HepG2 (cell line): ENCODE measurements at places on chromosomes 13 and 19. TPM values are rescaled to one million over a fixed set of nuclear protein-coding genes. Genes with fewer than 3 reads are reported as not detected.

GRCh38 chr13:113901642-113902041 lies 37.8 kb upstream of the GAS6 start:
- no peak overlapping the region for H3K27ac ChIP-seq
- no peak overlapping the region for H3K4me3 ChIP-seq
- no peaks in the 10 kb centered on the region for H3K4me1 ChIP-seq
- DNase-seq: no peak
- no peaks in the 10 kb centered on the region for H3K36me3 ChIP-seq

GRCh38 chr13:24865163-24865953 lies 101.4 kb downstream of the RNF17 start:
- H3K4me3 ChIP-seq: no peak overlapping the region
- no peak for DNase-seq
- peaks cover 2% of the 10 kb centered on the region; the same call in 1 of the 3 replicates for H3K27me3 ChIP-seq
- no peak overlapping the region for H3K27ac ChIP-seq
- peaks cover 6% of the 10 kb centered on the region; the same call in 1 of the 2 replicates for H3K4me1 ChIP-seq
- no peaks in the 10 kb centered on the region for H3K36me3 ChIP-seq

DNA sequence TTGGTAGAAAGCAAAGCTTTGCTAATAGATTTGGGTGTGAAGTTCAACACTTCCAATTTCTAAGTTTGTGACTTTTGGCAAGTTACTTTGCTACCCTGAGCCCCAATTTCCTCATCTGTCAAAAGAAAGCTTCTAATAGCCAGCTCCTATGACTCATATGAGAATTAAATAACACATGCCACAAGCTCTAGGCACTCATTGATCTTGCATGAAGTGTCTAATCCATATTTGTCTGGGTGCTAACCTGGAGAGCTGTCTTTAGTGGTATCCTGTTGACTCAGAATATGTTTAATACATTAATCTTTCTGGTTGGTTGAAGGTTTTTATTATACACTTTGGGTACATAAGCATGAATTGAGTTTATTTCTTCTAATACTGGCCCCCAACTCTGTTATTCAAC lies 188.8 kb downstream of the POSTN start:
- no peaks in the 10 kb centered on the region for H3K4me1 ChIP-seq
- no peaks in the 10 kb centered on the region for H3K36me3 ChIP-seq
- H3K27ac ChIP-seq: no peak overlapping the region
- no peak for DNase-seq
- H3K4me3 ChIP-seq: no peak overlapping the region

RASL11A gene
- total RNA-seq: 3.2 and 4.1 TPM in 2 replicates

DNA sequence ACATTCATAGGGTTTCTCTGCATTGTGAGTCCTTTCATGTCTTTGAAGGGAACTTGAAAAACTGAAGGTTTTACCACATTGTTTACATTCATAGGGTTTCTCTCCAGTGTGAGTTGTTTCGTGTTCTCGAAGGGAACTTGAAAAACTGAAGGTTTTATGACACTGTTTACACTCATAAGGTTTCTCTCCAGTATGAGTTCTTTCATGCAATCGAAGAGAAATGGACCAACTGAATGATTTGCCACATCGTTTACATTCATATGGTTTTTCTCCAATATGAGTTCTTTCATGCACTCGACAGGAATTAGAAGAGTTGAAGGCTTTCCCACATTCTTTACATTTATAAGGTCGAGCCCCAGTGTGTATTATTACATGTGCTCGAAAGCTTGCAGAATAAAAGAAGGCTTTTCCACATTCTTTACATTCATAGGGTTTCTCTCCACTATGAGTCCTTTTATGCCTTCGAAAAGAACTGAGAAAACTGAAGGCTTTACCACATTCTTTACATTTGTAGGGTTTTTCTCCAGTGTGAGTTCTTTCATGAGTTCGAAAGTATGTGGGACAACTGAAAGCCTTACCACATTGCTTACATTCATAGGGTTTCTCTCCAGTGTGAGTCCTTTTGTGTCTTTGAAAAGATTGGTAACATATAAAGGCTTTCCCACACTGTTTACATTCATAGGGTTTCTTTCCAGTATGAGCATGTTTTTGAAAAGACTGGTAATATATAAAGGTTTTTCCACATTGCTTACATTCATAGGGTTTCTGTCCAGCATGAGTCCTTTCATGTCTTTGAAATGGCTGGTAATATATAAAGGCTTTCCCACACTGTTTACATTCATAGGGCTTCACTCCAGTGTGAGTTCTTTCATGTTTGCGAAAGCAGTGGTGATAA lies 20.7 kb downstream of the ZNF14 start:
- H3K4me3 ChIP-seq: no peak overlapping the region
- no peak for DNase-seq
- peaks cover 39% of the 10 kb centered on the region for H3K36me3 ChIP-seq
- H3K27ac ChIP-seq: no peak overlapping the region

DNA sequence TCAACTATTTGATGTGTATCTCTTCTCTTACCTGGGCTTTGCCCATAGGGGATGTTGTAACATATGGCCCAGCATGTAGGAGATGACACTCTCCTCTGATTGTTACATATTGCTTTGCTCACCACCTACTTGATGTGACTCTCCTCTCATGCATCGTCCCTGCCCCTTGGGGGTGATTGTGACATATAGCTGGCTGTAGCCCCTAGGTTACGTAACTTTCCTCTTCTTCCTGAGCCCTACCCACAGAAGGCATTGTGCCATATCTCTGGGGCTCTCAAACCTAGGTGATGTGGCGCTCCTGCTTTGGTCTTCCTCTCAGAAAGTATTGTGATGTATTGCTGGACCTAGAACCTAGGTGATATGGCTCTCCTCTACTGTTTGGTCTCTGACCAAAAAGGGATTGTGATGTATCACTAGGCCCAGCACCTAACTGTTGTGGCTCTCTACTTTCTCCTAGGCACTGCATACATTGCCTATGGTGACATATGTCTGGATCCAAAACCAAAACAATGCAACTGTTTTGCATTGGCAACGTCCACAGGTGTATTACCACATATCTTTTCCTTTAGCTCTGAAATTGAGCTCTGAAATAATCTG lies 71.9 kb upstream of the ZNF724 start:
- no peak overlapping the region for H3K4me3 ChIP-seq
- H3K27me3 ChIP-seq: no peaks in the 10 kb centered on the region
- H3K36me3 ChIP-seq: no peaks in the 10 kb centered on the region
- H3K4me1 ChIP-seq: no peaks in the 10 kb centered on the region
- no peak for DNase-seq

GRCh38 chr13:33798023-33798422 lies 19.9 kb upstream of the RFC3 start:
- peaks cover 13% of the 10 kb centered on the region for H3K4me1 ChIP-seq
- no peak overlapping the region for H3K27ac ChIP-seq
- no peak overlapping the region for H3K4me3 ChIP-seq
- H3K27me3 ChIP-seq: no peaks in the 10 kb centered on the region

FAM216B gene
- not detected in 2 replicates for total RNA-seq

DNA sequence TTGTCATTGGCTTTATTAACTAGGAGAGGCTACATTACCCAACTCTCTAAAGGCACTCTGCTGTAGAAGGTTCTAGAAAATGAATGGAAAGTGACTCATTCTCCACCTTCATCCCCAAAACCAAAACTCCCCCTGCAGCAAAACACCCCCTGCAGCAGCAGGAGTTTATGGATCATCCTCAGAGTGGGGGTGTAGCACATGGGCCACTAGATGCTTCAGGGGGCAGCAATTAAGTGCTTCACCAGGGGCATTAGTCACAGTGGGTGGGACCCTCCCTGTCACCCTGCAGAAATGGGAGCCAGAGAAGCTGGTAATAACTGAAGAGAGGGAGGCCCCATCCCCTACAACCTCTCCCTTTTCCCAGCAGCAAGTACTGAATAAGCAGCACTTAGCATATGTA lies 64.5 kb upstream of the MED4 start:
- H3K4me3 ChIP-seq: no peak overlapping the region
- no peak for DNase-seq
- no peaks in the 10 kb centered on the region for H3K36me3 ChIP-seq
- H3K27me3 ChIP-seq: no peaks in the 10 kb centered on the region
- peaks cover 30% of the 10 kb centered on the region for H3K4me1 ChIP-seq

NOP53 gene
- total RNA-seq: 44.2 and 53.9 TPM in 2 replicates

- H3K4me1 ChIP-seq: peaks cover 21% of the 10 kb centered on the region
- H3K27me3 ChIP-seq: no peaks in the 10 kb centered on the region
- H3K27ac ChIP-seq: no peak overlapping the region
- no peak for DNase-seq
- no peaks in the 10 kb centered on the region for H3K36me3 ChIP-seq
- H3K4me3 ChIP-seq: no peak overlapping the region
Measured at GRCh38 chr13:33686772-33687480, 131.0 kb upstream of the RFC3 start.

GRCh38 chr19:27925202-27925601 lies 1287.7 kb downstream of the UQCRFS1 start:
- H3K4me3 ChIP-seq: no peak overlapping the region
- H3K36me3 ChIP-seq: no peaks in the 10 kb centered on the region
- no peaks in the 10 kb centered on the region for H3K4me1 ChIP-seq
- no peak overlapping the region for H3K27ac ChIP-seq
- no peak for DNase-seq
- H3K27me3 ChIP-seq: no peaks in the 10 kb centered on the region

DNA sequence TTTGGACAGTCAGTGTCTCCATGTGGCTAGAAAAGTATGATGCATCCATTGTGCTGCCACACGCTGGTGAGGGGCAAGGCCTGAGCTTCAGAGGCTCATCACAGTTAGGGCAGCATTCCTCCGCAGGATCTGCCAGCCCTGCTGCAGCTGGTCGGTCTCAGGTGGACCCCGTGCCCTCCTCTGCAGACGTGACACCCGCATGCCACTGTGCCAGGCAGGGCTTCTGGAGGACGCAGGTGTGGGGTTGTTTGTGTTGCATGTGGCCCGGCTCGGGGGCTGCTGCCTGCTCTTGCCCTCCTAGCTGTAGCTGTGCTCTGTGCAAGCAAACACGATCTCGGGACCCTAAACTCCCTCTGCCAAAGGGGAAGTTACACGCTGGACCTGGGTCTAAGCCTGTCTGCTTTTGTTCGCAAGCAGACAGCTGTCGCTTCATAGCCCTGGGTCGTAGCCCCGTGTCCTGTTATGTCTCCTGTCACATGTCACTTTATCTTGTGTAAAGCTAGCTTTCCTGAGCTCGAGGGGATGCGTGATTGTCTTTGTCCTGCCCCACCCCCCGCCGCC lies 45.3 kb downstream of the SLC7A9 start:
- no peaks in the 10 kb centered on the region for H3K27me3 ChIP-seq
- no peaks in the 10 kb centered on the region for H3K36me3 ChIP-seq
- H3K4me3 ChIP-seq: no peak overlapping the region
- H3K27ac ChIP-seq: no peak overlapping the region
- peaks cover 17% of the 10 kb centered on the region for H3K4me1 ChIP-seq

- H3K4me1 ChIP-seq: peaks cover 25% of the 10 kb centered on the region
- no peak overlapping the region for H3K27ac ChIP-seq
- no peak for DNase-seq
- no peak overlapping the region for H3K4me3 ChIP-seq
- H3K36me3 ChIP-seq: no peaks in the 10 kb centered on the region; the same call in 1 of the 2 replicates
Measured at GRCh38 chr13:40878321-40878720, 88.9 kb downstream of the SLC25A15 start.

GRCh38 chr19:46821512-46822409 lies 28.9 kb downstream of the AP2S1 start:
- peak overlapping the region; percentile 48 for H3K27ac ChIP-seq
- no peaks in the 10 kb centered on the region for H3K36me3 ChIP-seq
- H3K4me3 ChIP-seq: peak overlapping the region; percentile 55
- H3K27me3 ChIP-seq: 0 out of 3 replicates have a peak, but pooled peaks cover 2% of the 10 kb centered on the region

GRCh38 chr19:925087-925525 lies 729 bp upstream of the ARID3A start:
- H3K36me3 ChIP-seq: peaks cover 1% of the 10 kb centered on the region
- H3K4me1 ChIP-seq: peaks cover 39% of the 10 kb centered on the region
- H3K27ac ChIP-seq: peak overlapping the region; percentile 92
- peak overlapping the region; percentile 98 for H3K4me3 ChIP-seq
- no peaks in the 10 kb centered on the region for H3K27me3 ChIP-seq
